Activated CD4-positive, alpha-beta T cell treated with anti-CD3 and anti-CD28 coated beads, Interleukin-2, amount 50 U/mL, for 1 hour (primary cell): ENCODE measurements at places on chromosomes 2 and 18.

- no peak for DNase-seq
Measured at GRCh38 chr2:39510140-39510539, 73.1 kb upstream of the MAP4K3 start.

GRCh38 chr2:37898448-37898847, 26.6 kb upstream of the RMDN2 start:
- no peak for DNase-seq

GRCh38 chr2:122063716-122064115, 308.3 kb downstream of the TSN start:
- no peak for DNase-seq

- DNase-seq, result no peak
Measured at GRCh38 chr18:52537261-52537660, 197.3 kb downstream of the DCC start.

GRCh38 chr2:3667151-3667631, 9.2 kb downstream of the ALLC start:
- DNase-seq, result no peak

DNA sequence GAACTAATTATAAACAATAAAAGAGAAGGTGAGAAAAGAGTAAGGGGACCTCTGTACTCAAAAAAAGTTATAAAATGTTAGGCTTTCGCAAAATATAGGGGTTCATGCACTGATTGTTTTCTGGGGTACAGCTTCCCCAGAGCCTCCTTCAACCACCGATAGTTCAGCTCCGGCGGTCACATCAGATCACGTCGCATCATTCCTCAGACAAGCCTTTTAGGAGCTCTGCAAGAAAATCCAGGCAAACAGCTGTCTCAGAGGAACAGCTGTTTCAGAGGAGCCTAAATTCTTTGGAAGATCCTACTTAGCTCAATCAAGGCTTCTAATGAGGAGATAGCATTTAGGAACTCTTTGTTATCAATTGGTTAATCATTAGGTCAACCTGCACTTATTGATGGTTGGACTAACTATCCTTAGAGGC, 78.7 kb downstream of the MYCN start:
- DNase-seq, result no peak

- no peak for DNase-seq
Measured at GRCh38 chr2:128380061-128380889, 61.6 kb upstream of the HS6ST1 start.

- no peak for DNase-seq
Measured at GRCh38 chr2:187299122-187299906, 148.7 kb downstream of the CALCRL start.

GRCh38 chr18:3212657-3213056, 7.1 kb downstream of the MYOM1 start:
- DNase-seq, result no peak

DNA sequence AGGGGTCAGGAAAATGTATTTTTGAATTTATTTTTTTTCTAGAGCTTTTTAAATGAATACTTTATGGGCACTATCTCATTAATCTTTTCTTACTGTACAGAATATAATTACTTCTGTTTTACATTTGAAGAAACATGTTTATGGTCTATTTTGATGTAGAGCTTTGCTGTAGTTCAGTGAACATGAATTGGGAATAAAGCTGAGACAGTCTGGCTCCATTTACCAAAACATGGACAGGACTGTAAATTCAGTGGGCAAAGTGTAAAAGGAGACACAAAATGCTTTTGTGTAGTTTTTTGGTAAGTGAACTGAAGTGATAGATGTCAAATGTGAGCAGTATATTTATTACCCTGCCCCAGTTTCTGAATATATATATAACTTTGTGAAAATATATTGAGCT, 1298.8 kb upstream of the NXPH2 start:
- no peak for DNase-seq
